ENCODE measurements at places on chromosomes 4 and X.

DNA sequence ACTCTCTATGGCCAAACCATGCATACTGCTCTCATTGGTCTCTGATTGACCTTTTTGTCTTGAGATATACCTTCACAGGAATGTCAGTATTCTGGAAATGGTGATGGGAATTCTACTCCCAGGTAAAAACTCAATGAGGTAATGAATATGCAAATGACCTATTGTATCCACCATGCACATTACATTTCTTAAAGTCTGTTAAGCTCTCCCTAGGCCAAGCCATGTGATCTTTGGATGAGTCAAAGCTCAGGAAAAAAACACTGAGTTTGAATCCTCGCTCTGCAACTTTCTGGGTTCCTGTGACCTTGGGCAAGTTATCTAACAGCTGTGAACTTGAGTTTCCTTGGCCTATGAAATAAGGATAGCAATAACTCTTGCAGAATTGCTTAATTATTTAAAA is 175.4 kb downstream of the PPP1R2C start:
- no peak for DNase-seq

DNA sequence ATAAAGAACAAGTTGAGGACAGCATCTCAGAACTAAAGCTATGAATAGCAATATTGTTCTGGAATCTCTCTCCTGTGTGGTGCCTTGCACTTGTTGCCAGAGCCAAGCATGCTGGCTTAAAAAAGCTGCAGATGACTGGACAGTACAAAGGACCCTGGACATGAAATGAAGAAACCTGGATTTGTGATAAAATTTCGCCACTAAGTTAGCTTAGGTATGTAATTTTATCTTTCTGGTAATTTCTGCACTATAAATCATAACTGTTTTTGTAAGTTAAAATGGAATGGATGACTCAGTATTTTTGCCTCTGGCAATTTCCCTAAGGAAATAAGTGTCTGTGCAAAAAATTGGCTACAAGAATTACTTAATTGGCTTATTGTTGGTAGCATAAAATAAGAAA is 317.2 kb downstream of the CAMK2D start:
- DNase-seq: no peak

- no peak for DNase-seq
These were observed 52.4 kb upstream of the PRDM8 start for GRCh38 chr4:80144676-80145470.

DNA sequence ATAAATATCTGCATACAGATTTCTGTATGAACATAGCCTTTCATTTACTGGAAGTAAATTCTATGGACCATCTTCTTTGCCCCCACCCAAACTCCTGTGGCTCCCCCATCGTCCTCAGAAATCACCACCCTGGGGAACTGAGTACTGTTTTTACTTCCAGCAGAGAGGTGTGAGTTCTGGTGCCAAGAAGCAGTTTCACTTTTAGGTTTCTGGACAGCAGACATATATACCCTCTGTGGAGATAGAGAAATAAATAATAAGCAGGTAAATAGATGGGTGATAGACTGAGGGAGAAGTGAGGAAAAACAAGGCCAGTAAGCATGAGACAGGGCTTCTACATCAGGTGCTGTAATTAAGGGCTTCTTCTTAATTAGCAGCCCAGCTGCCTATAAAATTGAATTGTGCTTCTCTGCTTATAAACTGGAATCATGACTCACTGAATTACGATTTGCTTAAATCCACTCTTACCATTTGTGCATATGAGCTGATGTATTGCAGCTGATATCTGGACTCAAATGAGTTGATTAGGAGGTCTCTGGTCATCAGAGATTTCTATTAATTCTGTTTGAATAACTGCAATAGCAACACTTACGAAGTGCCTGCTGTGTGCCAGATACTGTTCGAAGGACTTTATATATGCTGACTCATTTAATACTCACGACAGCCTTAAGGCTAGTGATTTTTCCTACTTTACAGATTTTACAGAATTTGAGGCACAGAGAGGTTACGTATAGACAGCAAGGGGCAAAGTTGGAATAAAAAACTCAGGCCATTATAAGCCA is 60.8 kb upstream of the DHX15 start:
- DNase-seq: no peak

DNA sequence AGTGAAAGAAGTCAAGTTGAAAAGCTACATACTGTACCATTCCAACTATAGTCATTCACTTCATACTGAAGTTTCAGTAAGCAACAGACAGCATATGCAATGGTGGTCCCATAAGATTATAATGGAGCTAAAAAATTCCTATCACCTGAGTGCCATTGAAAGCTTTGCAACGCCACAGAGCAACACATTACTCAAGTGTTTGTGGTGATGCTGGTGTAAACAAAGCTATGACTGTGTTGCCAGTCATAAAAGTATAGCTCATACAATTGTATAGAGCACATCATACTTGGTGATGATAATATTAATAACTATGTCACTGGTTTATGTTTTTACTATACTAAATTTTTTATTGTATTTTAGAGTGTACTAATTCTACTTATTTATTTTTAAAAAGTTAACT is 78.9 kb downstream of the NAF1 start:
- DNase-seq: no peak

DNA sequence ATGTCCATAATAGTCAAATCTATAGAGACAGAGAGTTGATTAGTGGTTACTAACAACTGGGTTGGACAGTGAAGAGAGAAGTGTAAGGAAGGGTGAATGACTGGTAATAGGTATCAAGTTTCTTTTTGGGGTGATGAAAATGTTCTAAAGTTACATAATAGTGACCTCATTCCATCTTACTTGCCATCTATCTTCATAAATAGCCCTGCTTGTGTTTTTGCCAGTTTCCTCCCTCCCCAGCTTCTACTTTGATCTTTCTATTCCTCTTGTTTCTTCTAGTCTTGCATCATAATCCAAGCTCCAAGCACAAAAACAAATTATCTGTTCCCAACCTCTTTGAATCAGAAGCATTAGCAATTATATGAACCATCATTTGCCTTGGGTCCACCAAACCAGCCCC is 40.2 kb upstream of the TET2 start:
- no peak for DNase-seq

- no peak for DNase-seq
These were observed 56.0 kb downstream of the SPRY1 start for GRCh38 chr4:123452616-123453015.

- DNase-seq: no peak
These were observed 609 bp upstream of the SLC25A6 start for GRCh38 chrX:1392376-1393068.

GRCh38 chr4:156475322-156475721 is 496.3 kb downstream of the PDGFC start:
- DNase-seq: no peak

- DNase-seq: no peak
These were observed 86.8 kb downstream of the FRMPD4 start for GRCh38 chrX:12225107-12225506.

- DNase-seq: no peak
These were observed 124.9 kb downstream of the PCDH7 start for GRCh38 chr4:30844861-30845582.

DNA sequence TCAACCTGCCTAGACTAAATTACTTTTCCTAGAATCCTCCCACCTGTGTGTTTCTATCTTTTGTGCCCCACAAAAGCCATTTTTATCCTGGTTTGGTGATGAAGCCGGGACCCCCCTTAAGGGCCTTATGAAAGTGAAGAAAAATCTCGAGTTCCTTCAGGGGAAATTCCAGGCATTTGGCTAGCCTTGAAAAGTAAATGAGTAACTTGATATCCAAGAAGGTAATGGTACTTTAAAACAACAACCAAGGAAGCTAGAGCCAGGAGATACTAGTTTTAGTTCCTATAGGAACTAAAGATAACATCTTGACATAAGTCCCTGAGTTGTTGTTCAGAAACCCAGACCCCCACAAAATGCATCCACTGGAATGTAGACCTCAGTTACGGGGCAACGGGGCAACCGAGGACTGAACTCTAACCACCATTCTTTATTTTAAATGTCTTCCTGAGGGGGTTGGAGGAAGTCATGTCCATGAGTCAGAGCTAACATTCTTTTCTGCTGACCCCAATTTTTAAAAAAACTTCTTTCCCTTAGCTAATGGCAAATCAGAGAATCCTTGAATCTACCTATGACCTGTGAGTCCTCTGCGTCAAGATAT is 73.9 kb downstream of the VCX3A start:
- DNase-seq: no peak

DNA sequence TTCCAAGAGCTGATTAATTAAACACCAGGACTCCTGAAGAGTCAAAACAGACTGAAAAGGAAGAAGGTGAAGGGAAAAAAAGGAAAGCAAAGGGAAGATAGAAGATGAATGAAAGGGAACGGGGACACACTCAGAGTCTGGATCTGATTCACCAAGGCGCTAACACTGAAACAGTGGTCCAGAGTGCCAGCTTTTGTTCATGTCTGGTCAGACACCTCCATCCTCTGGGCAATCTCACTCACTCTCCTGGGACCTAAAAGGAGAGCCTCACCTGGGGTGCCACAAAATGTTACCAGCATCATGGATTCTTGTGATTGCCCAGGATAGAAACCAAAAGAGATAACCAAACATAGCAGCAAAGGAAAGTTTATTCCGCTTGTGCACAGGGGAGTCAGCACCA is 120.3 kb upstream of the AFF2 start:
- DNase-seq: no peak

GRCh38 chrX:20514358-20514757 is 247.6 kb upstream of the RPS6KA3 start:
- DNase-seq: no peak

DNA sequence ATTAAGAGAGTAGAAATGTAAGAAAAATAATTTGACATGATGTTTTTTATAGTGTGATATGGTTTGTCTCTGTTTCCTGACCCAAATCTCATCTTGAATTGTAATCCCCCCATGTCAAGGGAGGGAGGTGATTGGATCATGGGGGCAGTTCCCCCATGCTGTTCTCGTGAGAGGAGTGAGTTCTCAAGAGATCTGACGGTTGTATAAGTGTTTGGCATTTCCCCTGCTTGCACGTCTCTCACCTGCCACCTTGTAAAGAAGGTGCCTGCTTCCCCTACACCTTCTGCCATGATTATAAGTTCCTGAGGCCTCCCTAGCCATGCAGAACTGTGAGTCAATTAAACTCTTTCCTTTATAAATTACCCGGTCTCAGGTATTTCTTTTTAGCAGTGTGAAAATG is 34.8 kb upstream of the EXOC1L start:
- DNase-seq: no peak

- DNase-seq: no peak
These were observed 10.4 kb downstream of the AFP start for GRCh38 chr4:73446336-73446938.

DNA sequence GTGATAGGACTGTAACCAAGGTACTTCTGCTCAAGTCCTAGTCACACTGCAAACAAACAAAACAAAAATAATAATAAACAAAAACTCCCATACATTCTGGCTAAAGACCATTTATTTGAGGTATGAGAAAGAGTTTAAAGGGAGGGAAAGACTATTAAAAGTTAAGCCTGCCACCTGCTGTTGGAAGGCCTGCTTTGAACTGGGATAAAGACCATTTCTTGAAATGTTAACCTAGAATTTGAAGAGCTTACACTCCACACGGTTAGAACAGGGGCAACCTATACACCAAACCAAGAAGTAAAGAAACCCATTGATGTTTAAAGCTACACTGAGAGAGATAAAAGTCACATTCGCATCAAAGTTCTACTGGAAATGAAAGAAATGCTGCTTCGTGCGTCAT is 548.7 kb upstream of the DIPK2B start:
- DNase-seq: no peak

- no peak for DNase-seq
These were observed 108.8 kb downstream of the NAA11 start for GRCh38 chr4:79217025-79217424.

DNA sequence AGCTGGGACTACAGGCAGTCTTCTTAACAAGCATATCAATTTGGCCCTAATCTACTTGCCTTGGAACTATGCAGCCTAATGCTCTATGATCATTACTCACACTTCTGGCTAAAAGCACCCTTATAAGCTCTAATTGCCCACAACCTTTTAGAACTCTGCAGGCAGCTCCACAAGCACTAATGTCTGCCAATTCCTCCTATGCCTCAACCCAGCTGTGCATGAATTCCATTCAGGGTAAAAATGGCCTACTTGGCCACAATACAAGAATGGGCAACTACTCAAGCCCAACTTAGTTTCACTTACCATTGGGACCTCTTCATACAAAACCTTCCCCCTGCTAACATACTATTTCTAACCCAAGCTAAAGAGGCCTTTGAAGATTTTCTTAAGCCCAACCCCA is 51.7 kb downstream of the ZNF718 start:
- DNase-seq: no peak

- DNase-seq: no peak
These were observed 155.1 kb downstream of the ANXA5 start for GRCh38 chr4:121541696-121542095.

DNA sequence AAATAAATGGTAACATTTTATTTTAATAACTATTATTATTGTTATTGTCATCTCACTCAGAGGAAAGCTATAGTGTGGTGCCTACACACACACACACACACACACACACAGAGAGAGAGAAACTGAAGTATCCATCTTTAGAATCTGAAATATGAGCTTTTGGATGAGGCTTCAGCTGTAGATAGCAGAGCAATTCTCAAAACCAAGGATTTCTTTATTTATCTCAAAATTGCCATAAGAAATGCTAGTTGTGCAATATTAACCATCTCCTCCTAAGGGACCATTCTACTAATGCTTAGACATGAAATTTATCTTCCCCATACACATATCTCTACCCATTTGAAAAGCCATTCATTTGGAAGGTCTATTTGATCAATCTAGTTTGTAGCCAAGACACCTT is 50.1 kb upstream of the SGMS2 start:
- DNase-seq: no peak

- no peak for DNase-seq
These were observed 30.3 kb upstream of the CLDN24 start for GRCh38 chr4:183352546-183352945.

- DNase-seq: no peak
These were observed 204.0 kb downstream of the ADAMTS3 start for GRCh38 chr4:72365016-72365415.

DNA sequence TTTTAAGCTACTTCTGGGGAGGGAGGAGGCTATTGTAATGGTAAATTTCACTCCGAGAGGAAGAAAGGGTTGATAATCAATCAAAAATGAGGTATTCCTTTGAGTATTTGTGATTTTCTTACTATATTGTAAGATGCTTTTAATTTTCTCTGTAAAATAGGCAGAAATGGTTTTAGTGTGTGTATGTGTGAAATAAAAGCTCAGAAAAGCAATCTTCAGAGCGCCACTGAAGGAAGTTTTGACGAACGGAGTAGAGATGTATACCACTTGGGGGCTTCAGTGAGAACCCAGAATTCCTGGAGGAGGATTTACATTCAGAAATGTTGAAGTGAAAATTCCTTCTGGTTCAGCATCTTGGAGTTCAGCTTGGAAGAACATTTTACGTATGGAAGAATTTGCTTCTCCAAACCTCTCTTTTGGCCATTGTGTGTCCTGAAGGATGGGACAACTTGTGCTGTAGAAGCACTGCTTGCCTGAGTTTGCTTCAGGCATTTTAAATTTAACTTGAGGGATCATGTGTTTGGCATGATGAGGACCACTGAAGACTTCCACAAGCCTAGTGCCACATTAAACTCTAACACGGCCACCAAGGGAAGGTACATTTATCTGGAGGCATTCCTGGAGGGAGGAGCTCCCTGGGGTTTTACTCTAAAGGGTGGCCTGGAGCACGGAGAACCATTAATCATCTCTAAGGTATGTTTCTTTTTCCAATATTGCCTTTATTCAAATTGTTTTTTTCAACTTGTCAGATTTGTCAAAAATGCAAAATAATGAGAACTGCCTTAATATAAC is 695 bp downstream of the SHROOM3 start:
- no peak for DNase-seq

Measured in T follicular helper cell (primary cell).